ENCODE measurements at places on chromosomes 7 and 10.

DNA sequence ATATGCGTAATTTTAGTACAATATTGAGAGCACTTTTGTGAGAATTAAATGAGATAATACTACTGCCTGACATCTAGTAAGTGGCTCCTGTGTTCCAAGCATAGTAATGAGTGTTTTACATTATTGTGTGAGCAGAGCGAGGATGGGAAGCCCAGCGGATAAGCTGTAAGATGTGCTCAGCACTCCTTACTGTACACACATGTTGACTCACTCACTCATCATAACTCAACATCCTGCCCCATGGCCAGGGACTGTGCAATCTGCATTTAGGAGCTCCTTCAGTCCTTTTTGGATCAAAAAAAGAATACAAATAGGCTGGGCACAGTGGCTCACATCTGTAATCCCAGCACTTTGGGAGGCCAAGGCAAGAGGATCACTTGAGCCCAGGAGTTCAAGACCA is 72.9 kb upstream of the NEBL start:
- peak; percentile 11 for DNase-seq

GRCh38 chr10:17208476-17208875 is 7.0 kb upstream of the TRDMT1 start:
- no peak for DNase-seq

DNA sequence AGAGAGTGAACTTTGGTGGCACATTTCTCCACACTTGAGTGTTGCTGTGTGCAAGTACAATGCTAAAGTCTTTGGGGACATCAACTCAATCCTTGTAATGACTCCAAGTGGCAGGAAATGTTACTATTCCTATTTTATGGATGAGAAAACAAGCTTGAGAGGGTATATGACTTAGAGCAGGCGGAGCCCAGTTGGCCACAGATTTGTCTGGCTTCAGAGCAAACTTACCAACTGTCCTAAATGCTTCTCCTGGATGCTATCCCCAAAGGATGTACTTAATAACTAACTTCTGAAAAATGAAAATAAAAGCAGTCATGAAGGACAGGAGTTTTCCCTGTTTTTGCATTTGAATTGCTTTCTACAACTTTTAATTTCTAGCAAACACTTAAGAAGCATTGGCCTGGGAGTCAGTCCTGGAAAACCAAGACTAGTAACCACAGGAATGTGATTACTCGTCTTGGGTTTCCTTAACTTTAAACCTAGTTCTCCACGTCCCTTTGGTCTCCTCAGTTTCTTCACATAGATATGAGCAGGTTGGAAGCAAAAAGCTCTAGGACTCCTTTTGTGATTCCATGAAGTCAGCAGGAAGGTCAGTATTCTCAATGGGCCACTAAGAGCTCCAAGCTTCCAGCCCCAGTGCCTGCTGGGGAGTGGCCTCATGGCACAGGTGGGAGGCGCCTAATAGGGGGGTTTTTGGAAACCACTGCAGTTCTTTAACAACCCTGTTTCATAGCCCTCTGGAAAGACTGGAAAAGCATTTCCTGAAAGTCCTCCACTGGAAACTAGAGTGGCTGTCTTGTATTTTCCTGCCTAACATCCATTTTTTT is 140.8 kb downstream of the GLCCI1 start:
- DNase-seq = no peak

- no peak for DNase-seq
Observed at GRCh38 chr10:88219753-88220152, 356.3 kb downstream of the PTEN start.

GRCh38 chr10:132464256-132465192 is 67.5 kb downstream of the PWWP2B start:
- no peak for DNase-seq

- no peak for DNase-seq
Observed at GRCh38 chr7:66604198-66604597, 24.5 kb upstream of the KCTD7 start.

DNA sequence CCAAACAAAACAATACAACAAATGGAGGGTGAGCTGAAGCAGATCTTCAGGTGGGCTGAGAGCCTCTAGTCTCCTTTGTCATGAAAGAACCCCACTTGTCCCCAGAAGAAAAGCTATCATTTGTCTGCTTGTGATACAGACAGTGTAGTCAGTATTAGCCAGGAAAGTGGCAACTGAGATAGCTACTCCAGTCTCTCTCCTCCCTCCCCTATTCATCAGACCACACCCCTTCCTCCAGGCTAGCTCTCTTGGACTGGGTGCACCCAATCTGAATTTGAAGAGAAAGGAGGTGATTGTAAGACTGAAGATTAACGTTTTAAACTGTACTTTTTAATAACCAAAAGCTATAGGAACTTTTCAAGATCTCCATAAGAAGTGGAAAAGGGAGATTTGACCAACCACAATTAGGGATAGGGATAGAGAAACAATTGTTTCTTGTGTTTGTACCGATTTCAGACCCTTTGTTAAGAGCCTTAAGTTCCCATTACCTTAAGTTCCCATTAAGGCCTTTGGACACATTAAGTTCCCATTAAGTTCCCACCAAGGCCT is 14.1 kb downstream of the BMPR1A start:
- DNase-seq = no peak

GRCh38 chr10:35995485-35995884 is 353.4 kb upstream of the FZD8 start:
- no peak for DNase-seq

- peak; percentile 43 for DNase-seq
Observed at GRCh38 chr10:15813415-15813814, 46.9 kb downstream of the MINDY3 start.

DNA sequence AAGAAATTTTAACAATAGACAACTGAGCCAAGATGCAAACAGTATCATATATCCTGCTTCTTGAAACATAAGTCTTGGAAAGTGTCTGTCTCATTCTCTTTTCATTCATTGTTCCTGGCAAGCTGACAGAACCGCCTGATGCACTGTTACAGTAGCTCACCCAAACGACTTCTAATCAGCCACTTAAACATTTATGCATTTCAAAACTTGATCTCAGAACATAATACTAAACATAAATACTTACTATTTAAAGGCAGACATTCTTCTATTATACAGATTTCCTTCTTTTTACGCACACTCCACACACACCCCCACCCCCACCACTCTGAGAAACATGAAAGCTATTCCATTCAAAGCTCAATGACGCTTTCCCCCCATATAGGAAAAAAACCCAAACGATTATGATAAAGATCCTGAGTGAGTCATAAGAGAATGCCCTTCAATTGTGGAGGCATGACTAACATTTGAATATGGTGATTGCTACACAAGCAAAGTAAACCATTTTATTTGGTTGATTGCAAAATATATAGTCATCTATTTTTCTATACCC is 30.5 kb downstream of the SHTN1 start:
- peak; percentile 92 for DNase-seq

GRCh38 chr10:48554656-48555055 is 50.2 kb downstream of the ARHGAP22 start:
- no peak for DNase-seq

- DNase-seq = no peak
Observed at GRCh38 chr10:4076983-4077382, 292.0 kb upstream of the KLF6 start.

GRCh38 chr10:63266391-63267316 is 133.5 kb downstream of the NRBF2 start:
- no peak for DNase-seq

DNA sequence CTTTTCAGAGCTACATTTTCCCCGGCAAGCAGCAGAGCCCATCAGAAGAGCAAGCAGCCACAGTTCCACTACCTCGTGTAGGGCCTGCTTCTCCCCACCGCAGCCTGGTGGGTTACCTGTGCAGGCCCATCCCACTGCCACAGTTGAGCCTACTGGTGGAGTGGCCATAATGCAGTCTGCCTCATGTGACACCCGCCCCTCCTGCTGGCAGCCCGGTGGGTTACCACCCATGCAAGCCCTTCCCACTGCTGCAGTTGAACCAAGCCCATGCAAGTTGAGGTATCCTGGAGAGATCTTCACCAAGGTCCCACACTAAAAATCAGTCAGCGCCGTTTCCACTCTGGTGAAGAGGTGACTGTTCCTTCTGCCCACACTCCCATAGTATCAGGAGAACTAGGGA is 32.1 kb upstream of the CNNM1 start:
- DNase-seq = no peak

DNA sequence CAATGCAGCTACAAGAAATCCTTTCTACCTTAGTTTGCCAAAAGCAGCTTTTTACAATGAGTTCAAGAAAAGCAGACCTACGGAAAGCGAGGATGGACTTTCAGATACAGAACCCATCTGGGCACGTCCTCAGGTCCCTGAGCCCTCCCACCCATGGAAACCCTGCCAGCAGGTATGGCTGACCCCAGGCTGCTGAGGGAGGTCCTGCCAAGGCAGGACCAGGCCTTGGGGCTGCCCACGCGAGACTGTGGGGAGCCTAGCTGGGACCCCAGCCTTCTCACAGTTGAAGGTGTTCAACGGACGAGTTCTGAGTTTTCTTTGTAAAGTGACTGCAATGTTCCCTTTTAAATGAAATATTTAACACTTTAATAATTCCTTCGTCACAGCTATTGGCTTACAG is 245.0 kb downstream of the MGMT start:
- DNase-seq = no peak

GRCh38 chr10:111128331-111129180 is 51.7 kb downstream of the ADRA2A start:
- peak; percentile 44 for DNase-seq

DNA sequence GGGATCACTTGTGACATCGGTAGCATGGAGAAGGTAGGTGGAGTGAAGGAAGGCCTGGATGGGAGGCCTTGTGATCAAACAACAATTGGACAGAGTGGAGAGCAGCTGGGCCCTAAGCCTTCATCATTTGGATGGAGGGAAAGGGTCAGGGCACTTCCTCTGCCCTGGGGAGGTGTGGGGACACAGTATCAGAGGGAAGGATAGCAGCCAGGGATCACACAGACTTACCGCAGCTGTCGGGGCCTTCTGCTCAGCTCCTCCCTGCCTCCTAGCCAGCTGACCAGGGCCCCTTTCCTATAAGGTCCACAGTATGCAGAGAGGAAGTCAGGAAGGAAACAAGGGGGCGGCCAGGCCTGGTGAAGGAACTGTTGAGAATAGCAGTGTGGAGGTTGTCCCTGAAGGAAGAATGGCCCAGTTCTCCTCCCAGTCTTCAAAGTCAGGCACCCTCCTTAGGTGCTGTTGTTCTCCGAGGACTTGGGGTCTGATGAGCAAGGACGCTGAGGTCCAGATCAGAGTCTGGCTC is 62.1 kb downstream of the ABCC2 start:
- DNase-seq = no peak

GRCh38 chr10:31961277-31962074 is 32.8 kb upstream of the ARHGAP12 start:
- no peak for DNase-seq

GRCh38 chr7:44852590-44852989 is 4.7 kb upstream of the H2AZ2 start:
- DNase-seq = no peak

GRCh38 chr10:124723826-124724225 is 20.4 kb downstream of the FAM53B start:
- DNase-seq = no peak

DNA sequence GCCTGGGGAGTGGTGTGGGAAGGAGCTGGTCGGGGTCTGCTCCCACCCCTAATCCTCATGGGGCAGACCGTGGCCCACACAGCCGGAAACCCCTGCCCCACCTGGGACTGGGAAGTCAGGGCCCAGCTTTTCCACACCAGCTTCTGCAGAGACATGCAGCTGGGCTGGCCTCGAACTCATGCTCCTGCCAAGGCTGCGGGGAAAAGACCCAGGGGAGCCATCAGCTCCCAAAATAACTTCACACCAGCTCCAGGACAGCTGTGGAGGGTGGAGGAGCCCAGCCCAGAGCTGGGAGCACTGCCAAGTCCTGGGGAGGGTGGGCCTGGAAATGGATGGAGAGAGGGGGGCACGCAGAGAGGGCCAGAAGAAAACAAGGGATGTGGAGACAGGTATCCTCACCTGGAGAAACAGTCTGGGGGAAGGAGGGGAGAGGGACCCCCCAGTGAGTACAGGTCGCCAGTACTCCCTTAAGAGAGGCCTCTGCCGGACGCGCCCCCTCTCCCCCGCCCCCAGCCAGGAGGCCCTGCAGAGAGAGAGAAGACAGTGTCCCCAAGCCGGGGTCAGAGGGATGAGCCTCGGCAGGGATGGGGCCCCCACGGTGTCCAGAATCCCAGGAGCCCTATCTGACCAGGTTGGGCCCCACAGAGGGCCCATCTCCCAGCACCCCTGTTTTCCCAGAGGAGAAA is 11.5 kb upstream of the GRIFIN start:
- no peak for DNase-seq

GRCh38 chr10:117249493-117250093 is 8.7 kb downstream of the SLC18A2 start:
- DNase-seq = no peak

DNA sequence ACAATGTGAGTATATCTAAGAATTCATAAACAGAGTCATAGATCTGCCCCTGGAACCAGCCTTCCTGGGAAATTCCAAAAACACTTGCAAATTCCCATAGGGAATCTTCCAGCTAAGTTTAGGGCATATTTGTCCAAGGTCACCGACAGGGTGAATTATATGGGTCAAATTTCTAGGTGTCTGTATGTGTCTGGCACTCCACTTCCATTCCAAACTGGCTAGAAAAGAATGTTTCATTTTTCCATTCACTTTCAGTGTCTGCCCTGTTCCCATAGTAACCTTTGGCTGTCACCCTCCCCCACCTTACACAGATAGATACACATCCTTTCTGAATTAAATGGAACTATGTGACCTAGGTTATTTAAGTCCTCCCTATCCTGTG is 230.9 kb downstream of the CREB5 start:
- DNase-seq = no peak

GRCh38 chr10:116760919-116761318 is 18.6 kb upstream of the HSPA12A start:
- DNase-seq = no peak

GRCh38 chr10:29517352-29517923 is 117.3 kb downstream of the SVIL start:
- peak; percentile 6 for DNase-seq

Data from kidney capillary endothelial cell (primary cell).